ENCODE measurements at places on chromosomes 16 and 17.

GRCh38 chr17:71900621-71901229 lies 220.1 kb upstream of the SOX9 start:
- DNase-seq: no peak

DNA sequence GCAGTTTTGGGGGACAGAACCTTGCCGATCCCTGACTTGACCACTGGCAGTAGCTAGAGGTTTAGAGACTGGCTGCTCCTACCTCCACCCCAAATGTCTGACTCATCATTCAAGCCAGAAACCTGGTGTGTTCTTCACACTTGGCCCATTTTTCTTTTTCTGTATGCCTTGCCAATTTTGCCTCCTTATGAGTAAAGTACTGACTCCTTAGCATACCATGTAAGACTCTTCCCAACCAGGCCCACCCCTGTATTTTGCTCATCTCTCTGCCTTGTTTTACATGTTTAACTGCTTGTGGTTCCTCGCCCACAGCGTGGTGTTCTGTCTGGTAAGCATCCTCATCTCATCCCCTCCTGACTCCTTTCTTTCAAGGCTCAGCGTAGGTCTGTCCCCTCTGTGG lies 37.9 kb downstream of the NUP88 start:
- DNase-seq: no peak

- DNase-seq: no peak
Observed at GRCh38 chr17:66531851-66532295, 229.5 kb downstream of the PRKCA start.

GRCh38 chr17:48626245-48627117 lies at the start of gene HOXB9:
Gene HOXB9, minus strand, starts transcription at chr17:48626358. Its CDS starts 89 bp downstream, at chr17:48626269.
- peak; percentile 17 for DNase-seq

DNA sequence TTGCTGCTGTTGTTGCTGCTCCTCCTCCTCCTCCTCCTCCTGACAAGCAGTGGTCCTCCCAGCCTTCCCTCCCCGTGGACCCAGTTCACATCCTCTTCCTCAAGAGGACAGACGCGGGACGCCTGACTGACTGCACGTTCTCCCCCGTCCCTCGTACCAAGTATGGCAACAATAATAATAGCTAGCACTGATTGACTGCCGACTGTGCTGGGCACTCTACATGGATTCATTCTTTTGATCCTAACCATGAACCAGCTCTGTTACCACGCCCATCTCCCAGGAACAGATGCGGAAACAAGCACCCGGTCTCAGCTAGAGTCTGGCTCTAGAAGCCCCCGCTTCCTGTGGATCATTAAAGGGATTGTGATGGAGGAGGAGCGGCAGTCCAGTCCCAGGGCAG lies 78.0 kb downstream of the GNAO1 start:
- DNase-seq: no peak

GRCh38 chr17:66091445-66092080 lies 100.4 kb downstream of the CEP112 start:
- no peak for DNase-seq

- DNase-seq: no peak
Observed at GRCh38 chr16:11056993-11057649, 112.8 kb downstream of the CLEC16A start.

GRCh38 chr16:75289189-75289588 lies 37.8 kb upstream of the BCAR1 start:
- DNase-seq: no peak

- no peak for DNase-seq
Observed at GRCh38 chr17:78993981-78994671, 14.4 kb upstream of the LGALS3BP start.

- DNase-seq: no peak
Observed at GRCh38 chr17:59406808-59407381, 75.4 kb downstream of the YPEL2 start.

- peak; percentile 86 for DNase-seq
Observed at GRCh38 chr16:6725634-6726331, 606.9 kb upstream of the RBFOX1 start.

DNA sequence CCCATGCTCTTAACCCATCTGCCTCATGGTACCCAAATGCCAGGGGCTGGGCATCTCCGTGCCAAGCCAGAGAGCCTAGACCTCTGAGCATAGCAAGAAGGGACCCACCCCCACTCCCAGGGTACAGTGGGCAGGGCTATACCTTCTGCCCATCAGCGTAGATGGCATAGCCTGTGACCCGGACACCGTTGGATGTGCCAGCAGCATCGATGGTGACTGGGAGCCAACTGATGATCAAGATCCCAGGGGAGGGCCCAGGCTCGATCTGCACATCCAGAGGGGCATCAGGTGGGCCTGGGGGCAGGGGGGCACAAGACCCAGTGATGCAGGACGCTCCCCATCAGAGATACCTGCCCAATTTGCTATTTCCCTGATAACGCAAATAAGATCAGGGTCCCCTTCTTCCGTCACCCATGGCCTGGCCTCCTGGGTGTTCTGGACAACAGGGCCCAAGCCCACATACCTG lies 17.1 kb downstream of the TSPOAP1 start:
- no peak for DNase-seq
